H1 (cell line): ENCODE measurements at places on chromosomes 6 and 20. TPM values are rescaled to one million over a fixed set of nuclear protein-coding genes. Genes with fewer than 3 reads are reported as not detected.
A peak's percentile ranks its signal among the peaks of the same experiment; 100 is the strongest.

The RIPOR3 gene
- polyA plus RNA-seq, result 3.6 and 5.6 TPM in 2 replicates

The DEFB112 gene
- polyA plus RNA-seq, result not detected in 2 replicates

The XRN2 gene
- 38.0 and 60.3 TPM in 2 replicates for polyA plus RNA-seq

The FILIP1 gene
- 2.0 and 2.4 TPM in 2 replicates for polyA plus RNA-seq

The TGM3 gene
- 0.08 and 0.12 TPM in 2 replicates for polyA plus RNA-seq

The TFAP2A gene
- 0.23 and 0.24 TPM in 2 replicates for polyA plus RNA-seq

The CD93 gene
- polyA plus RNA-seq, result under 0.01 and 0.02 TPM in 2 replicates

The BNIP5 gene
- polyA plus RNA-seq, result not detected in 2 replicates

The HLA-DMB gene
- 3.2 and 4.7 TPM in 2 replicates for polyA plus RNA-seq

The SENP6 gene
- 10.8 and 13.8 TPM in 2 replicates for polyA plus RNA-seq

The TPD52L1 gene
- polyA plus RNA-seq, result 14.2 and 14.3 TPM in 2 replicates

The LY86 gene
- polyA plus RNA-seq, result not detected in 2 replicates

DNA sequence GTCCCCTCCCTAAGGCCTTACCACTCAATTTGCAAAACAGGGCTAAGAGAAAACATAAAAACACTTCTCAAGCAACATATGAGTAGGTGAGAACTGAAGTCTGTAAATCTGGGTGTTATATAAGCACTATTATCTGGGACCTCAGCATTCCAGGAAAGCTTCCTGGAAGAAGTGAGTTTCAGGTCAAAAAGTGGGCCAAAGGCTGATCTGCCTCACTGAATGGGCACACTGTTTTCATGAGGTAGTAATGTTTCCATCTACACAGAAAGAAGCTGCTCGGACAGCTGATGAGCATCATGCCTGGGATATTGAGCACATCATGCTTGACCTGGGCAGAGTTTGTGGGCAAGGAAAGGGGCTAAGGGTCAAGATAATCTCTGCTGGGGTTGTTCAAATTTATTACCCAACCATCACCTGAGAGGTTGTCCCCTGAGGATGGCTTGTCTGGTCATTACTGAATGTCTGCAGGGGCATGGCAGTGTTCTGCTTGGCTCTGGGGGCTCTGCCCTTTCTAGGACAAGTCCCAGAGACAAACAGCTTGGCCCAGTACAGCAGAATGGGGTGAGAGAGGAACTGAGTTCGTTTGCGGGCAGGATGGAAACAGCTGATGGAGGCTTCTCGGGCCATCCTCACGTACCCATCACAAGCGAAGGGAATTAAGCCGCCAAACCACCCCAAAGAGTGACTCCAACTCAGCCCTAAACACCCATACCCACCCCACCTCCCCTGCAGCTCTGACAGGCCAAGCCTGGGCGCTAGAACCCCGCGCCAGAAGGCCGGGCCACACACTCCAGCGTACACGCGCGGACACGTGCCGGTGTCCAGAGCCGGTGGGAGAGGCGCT is 1.2 kb upstream of the SYNJ2 start:
- DNase-seq, result no peak

- no peak for DNase-seq
Measured at GRCh38 chr6:150929416-150929815, 63.9 kb downstream of the MTHFD1L start.

DNA sequence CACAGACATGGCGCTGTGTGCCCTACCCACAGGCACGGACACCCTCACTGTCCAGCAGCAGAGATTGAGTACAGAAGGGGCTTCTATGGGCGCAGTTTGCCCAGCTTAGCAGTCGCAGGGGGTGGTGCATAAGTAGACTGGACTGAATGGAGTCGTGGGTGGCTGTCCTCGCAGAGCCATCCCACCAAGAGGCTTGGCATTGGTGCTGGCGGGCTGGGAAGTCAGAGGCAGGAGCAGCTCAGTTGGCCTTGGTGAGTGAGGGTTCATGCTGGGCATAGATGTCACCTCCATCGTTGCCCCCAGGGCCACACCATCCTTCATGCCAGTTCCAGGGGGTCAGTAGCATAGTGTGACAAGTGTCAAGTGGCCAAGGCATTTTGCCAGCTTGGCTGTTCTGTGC is 25.2 kb downstream of the SUMO4 start:
- DNase-seq, result no peak

DNA sequence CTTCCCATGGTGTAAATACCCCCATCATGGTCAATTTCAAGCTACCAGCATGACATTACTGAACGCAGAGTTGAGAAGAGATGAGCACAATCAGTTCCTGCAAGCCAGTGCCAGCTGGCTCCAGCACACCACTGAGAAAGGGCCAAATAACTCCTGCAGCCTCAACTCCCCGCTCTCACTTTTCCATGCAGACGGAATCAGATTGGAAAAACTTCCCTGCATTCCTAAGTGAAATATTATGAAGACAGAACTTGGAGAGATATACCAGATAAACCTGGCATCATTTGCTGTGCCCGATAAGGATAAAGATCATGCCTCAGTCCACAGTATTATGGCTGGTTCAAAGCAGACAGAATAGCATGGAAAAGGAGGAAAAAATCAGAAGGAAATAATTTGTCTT is 56.7 kb downstream of the FILIP1 start:
- DNase-seq, result no peak

DNA sequence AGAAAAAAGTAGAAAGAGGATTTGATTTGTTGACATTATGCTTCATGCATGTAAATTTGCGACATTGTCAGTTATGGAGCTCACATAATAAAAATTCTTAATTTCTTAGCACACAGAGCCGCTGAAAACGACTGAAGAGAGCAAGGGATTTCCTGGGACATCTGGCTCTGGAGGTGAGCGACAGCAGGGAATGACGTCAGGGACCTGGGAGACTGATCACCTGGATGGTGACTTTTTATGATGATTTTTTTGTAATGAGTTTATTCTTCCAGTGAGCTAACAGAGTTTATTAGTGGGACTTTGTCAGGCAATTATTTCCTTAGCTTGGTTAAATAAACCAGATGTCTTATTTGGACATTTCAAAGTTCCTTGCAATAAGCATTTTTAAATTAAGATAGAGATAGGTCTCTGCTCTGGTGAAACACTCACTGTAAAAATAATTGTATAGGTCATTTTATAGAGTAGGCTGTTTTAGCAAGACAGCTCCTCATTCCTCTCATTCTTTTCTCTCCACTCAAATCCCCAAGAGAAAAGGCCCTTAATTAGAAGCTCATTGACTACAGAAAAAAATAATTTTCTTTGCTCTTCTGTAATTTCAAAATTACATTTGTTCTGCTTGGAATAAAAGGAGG is 19.4 kb downstream of the TMEM200A start:
- no peak for DNase-seq

GRCh38 chr6:150751296-150751695 is 114.2 kb upstream of the MTHFD1L start:
- DNase-seq, result no peak

DNA sequence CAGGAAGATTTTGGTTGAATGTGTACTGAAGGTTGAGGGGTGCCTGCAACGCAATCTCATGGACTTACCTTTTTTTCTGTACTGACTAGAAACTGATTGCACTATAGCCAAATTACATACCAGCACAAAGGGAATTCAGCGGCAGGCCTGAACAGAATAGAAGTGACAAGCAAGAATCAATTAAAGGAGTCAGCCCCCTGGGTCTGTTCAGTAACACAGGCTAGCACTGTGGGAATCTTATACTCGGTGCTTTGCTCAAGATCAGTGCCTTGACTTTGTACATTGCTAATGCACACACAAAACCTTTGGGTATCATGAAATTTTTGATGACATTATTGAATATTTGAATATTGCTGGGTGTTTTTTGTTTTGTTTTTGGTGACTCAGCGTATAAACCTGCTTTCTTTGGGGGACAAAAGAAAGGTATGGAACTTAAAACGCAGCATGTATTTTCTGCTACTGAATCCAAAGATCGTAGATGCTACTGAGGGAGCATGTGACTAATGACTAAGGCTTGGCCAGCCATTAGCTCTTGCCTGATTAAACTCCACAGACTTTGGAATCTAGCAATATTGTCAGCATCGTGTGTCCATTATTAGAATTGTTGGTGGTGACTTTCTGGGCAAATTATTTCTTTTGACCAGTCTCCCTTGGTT is 236.6 kb downstream of the ARID1B start:
- DNase-seq, result no peak

GRCh38 chr6:22353101-22353500 is 56.3 kb upstream of the PRL start:
- no peak for DNase-seq

DNA sequence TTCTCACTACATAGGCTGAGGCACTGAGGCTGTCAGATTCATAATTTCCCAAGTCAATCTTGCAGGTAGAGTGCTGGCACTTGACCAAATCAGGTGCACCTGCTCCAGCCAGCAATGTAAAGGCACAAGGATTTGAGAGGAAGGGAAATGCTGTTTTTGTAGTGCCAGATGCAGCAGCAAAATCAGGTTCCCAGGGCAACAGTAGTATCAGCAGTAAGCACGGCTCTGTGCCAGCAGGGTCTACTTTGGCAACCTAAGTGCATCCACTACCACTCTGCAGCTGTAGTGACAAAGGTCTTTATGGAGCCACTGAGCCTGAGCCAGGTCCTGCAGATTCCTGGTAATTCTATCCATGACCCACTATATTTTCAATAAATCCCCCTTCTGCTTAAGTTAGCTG is 329.5 kb downstream of the TPBG start:
- no peak for DNase-seq

DNA sequence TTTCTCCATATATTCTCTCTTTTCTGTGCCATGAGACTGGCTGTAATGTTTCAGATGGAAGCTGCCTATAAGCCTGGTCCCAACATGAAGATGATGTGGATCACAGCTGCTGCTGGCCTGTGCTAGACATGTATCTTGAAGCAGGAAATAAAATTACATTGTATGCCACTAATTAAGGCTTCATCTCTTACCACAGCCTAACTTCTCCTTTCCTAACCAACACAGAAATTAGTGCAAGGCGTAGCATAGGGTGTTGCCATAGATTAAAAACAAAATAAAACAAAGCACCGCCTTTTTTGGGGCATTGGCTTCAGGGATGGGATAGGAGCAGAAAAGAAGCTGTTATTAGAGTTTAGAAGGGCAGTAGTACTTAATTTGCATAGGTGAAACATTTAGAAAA is 4.7 kb upstream of the SLC17A4 start:
- no peak for DNase-seq

DNA sequence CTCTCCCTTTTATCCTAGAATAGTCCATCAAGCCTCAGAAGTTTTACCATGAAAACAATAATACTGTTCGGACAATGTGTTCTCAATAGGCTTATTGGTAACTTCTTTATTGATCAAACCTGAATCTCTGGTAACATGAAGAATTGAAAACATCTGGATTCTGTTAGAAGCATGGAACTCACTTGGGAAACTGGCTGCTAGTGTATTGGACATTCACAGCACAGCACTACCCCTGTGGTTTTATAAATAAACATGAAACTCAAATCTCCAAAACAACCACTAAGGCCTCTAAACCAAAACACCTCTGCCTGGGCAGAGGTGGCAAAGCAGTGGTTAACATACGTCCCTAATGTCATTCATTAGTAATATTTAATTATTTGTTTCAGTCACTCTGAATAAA is 157.6 kb upstream of the KCNQ5 start:
- no peak for DNase-seq

- DNase-seq, result no peak
Measured at GRCh38 chr6:21246075-21246474, 347.5 kb upstream of the SOX4 start.

DNA sequence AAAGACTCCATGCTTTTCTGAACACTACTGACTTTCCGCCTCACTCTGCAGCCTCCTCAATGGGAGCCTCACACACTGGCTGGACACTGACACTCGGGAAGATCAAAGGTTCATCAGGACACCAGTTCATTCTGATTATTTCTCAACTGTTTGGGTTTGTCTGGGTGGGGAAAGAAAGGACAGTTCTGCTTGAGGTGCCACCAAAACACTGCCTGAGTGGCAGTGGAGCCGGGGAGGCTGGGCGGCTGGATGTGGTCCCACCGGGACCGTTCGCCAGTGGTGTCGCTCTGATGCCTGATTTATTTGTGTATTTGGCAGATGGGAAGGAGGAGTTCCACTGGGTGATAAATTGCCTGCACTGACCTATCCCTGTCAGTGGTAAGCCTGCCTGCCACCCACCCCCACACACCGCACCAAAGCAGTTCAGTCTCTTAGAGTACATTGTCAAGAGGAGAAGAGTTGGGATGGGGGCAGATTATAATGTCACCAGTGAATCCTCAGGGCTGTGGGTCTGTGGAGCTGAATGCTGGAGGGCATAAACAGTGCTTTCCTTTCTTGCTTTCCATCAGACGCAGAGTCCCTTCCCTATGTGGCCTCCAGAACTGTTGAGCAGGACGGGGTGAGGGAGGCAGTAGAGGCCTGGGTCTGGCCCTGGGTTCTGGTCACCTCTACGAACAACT is 49.8 kb downstream of the EDN1 start:
- DNase-seq, result no peak

DNA sequence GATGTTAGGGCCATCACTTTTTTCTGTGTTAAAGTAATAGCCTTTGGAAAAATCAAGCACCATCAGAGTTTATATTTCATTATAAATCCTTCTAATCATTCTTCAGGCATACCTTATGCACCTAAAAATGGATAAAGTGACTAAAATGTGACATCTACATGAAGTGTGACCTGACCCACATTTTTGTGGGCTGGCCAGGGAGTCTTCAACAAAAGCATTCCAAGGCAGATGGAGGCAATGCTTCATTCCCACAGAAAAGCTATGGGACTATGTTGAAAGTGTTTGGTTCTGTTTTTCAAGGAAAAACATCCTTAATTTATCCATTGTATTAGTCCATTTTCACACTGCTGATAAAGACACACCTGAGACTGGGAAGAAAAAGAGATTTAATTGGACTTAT is 58.8 kb upstream of the LTV1 start:
- DNase-seq, result no peak

GRCh38 chr6:41940759-41941279 is 789 bp downstream of the CCND3 start:
- no peak for DNase-seq

- DNase-seq, result no peak
Measured at GRCh38 chr20:2338411-2339066, 42.2 kb upstream of the TGM6 start.

GRCh38 chr20:36606158-36607066 is 833 bp downstream of the RAB5IF start:
- no peak for DNase-seq

DNA sequence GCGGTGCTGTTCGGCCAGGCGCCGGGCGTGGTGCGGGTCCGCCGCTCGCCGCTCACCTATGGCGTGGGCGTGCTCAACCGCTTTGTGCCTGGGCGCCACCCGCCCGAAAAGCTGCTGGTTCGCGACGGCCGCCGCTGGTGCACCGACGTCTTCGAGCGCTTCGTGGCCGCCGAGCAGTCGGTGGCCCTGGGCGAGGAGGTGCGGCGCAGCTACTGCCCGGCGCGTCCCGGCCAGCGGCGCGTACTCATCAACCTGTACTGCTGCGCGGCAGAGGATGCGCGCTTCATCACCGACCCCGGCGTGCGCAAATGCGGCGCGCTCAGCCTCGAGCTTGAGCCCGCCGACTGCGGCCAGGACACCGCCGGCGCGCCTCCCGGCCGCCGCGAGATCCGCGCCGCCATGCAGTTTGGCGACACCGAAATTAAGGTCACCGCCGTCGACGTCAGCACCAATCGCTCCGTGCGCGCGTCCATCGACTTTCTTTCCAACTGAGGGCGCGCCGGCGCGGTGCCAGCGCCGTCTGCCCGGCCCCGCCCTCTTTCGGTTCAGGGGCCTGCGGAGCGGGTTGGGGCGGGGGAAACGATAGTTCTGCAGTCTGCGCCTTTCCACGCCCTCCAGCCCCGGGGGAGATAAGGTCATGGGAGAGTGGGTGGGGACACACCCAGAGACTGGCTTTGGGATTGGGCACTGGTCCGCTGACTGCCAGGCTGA is 15.7 kb downstream of the ADISSP start:
- peak; percentile 89 for DNase-seq
